GM06990 (cell line): ENCODE measurements at places on chromosomes 13 and 19.

- no peak for DNase-seq
Measured at GRCh38 chr13:45198924-45199323, 1.9 kb downstream of the KCTD4 start.

DNA sequence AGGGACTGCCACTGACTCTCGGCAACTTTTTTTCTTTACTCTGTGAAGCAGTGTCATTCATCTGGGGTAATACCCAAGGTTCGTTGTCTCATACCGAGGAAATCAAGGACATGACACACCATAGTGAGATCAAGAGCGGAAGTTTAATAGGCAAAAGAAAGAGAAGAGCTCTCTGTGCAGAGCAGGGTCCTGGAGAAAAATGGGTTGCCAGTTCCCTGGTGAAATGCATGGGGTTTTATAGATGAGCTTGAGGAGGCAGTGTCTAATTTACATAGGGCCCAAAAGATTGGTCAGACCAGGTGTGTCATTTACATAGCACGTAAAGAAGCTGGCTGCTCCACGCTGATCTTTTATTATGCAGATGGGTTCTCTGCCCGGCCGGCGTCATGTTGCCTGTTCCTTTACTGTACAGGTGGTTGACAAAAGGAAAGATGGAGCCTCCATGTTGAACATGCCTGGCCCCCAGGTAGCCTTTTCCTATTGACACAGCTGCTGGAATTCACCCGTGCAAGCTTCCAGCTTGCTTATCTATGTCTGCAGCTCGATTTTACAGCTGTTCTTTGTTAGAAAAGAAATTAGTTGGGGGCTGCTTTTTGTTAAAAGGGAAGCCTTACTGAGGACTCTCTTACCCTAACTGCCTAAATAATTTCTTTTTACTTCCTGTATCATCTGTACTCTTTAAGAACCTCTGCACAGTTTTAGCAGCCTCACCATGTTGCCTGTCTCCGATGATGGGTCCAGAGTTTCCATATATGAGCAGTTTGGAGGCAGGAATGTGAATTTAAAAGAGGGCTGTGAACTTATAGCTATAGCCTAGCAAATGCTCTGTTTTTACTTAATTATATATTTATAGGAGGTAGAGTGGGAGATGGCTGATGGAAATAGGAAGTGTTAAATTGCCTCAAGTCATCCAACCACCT is 98.0 kb upstream of the DIAPH3 start:
- DNase-seq, result no peak

DNA sequence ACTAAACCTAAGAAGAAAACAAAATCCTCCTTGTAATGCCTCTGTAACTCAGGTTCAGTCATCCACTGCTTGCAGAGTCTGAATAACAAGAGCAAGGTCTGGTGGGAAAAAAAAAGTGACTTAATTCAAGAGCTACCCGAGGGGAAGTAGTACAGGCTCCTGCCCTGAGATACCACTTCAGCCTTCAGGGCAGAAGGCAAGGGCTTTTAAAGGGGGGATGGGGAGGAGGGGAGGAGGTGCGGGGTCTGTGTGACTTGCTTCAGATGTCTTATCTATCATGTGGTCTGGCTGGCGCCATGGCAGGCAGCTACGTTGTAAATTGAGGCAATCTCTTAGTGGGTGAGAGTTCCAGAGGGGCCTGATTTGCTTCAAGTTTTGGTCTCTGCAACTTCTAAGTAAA is 66.7 kb downstream of the LRRC63 start:
- no peak for DNase-seq

DNA sequence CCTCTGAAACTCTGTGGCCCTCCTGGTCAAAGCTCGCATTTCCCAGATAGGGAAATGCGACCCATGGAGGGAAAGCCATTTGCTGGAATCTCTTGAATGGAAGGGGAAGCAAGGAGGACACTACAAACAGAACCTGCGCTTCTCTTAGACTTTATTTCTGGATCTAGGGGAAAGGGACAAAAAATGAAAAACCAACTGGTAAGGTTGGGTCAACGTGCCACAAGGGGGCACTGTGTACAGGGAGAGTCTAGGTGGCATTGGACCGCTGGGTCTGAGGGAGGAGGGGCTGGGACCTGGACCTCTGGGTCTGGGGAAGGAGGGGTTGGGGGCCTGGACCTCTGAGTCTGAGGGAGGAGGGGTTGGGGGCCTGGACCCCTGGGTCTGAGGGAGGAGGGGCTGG is 5.0 kb downstream of the KLK4 start:
- DNase-seq, result no peak

GRCh38 chr19:51733742-51734522 is 10.1 kb upstream of the HAS1 start:
- no peak for DNase-seq

GRCh38 chr13:28251466-28251865 is 113.1 kb downstream of the PAN3 start:
- DNase-seq, result no peak

GRCh38 chr13:35917252-35917941 is 213.8 kb downstream of the DCLK1 start:
- peak; percentile 13 for DNase-seq

GRCh38 chr19:48424694-48425219 is 21.0 kb upstream of the GRWD1 start:
- DNase-seq, result no peak

DNA sequence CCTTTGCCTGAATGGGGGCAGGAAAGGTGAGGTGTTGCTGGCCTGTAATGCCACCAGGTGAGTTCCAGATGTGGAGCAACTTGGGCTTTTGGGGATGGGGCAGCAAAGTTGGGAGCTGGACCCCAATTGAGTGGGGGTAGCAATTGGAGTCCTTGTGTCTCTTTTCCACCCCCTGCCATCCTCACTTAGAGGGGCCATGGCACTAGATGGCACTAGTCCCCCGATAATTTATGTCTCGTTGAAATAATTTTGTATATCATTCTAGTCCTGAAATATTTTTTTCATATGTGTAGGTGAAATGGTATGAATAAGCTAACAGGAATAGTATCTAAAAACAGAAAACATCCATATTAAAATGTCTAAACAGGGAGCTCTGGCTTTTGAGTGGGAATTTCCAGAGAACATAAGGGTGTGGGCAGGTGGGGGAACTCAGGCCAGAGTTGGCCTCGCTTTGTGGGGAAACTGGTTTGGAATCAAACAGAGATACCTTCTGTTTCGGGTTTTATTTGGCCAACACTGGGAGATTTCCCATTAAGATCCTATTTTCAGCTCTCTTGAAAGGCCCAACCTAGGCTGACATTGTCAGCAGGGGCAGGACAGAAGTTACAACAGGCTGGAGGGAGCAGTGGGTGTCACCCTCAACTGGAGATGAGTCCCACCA is 3.4 kb downstream of the ZNF576 start:
- no peak for DNase-seq

DNA sequence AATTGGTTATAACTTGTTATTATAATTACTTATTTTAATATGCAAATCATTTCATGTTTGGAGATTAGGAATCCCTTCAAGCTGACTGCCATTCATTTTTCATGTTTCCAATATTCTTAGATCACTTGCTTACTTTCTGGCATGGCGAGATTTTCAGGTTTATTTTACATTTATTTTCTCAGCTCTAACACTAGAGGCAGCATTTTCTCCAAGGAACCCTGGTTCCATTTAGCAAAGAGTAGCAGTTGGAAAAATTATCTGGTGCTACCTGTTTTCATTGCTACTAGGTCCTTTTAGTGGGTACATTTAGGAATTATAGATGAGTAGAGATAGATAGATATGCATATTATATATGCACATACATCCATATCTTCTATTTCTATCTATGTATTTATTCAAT is 90.9 kb upstream of the TRPC4 start:
- no peak for DNase-seq
